Upper lobe of left lung (tissue), 6 donors: ENCODE measurements at places on chromosomes 3 and 15. TPM values are rescaled to one million over a fixed set of nuclear protein-coding genes. Genes with fewer than 3 reads are reported as not detected.

DNA sequence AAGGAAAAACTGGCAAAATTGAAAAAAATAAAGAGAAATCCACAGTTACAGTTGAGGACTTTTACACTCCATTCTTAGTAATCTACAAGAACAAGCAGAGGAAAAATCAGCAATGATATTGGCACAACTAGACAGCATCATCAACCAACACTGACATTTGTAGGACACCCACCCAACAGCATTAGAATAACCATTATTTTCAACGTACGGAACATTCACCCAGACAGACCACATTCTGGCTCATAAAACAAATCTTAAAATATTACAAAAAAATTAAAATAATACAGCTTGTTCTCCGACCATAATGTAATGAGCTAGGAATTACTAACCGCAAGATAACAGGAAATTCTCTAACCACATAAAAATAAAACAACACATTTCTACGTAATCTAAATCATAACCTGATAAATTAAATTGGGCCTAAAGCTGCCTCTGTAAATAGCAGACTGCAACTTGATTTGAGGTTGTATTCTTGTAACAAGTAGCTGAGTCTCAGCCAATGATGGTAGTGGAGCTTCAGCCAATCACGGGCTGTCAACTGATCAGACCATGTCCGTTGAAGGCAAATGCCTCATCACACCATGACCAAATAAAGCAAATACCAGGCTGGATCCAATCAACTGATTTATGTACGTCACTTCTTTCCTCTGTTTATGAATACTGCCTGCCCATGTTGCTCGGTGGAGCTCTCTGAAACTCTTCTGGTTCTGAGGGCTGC, 9.2 kb downstream of the PLSCR4 start:
- no peak for DNase-seq

Gene VIPR1
- 92.6 TPM for total RNA-seq

GRCh38 chr3:23926736-23927135, 9.8 kb downstream of the RPL15 start:
- no peak for DNase-seq

Gene NBEAL2
- total RNA-seq = 175 TPM

DNA sequence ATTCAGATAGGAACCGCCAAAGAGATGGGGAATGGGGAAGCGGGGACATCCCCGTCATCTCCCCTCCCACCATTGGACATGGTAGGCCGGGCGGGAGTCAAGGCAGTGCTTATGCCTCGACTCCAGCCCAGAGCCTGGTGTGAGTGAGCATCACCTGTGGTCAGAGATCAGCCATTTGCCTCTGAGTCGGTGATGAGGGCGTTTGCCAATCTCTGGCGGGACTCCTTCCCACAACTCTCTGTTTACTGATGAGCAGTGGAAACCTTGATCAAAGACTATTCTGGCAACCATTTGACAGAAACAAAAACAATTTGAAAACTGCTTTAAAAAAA, 63.9 kb upstream of the HES1 start:
- no peak for DNase-seq

Gene ADCY5
- 2.1 TPM for total RNA-seq

GRCh38 chr3:33425453-33425852, 14.8 kb downstream of the UBP1 start:
- DNase-seq = no peak

Gene TGFBR2
- total RNA-seq = 327 TPM

DNA sequence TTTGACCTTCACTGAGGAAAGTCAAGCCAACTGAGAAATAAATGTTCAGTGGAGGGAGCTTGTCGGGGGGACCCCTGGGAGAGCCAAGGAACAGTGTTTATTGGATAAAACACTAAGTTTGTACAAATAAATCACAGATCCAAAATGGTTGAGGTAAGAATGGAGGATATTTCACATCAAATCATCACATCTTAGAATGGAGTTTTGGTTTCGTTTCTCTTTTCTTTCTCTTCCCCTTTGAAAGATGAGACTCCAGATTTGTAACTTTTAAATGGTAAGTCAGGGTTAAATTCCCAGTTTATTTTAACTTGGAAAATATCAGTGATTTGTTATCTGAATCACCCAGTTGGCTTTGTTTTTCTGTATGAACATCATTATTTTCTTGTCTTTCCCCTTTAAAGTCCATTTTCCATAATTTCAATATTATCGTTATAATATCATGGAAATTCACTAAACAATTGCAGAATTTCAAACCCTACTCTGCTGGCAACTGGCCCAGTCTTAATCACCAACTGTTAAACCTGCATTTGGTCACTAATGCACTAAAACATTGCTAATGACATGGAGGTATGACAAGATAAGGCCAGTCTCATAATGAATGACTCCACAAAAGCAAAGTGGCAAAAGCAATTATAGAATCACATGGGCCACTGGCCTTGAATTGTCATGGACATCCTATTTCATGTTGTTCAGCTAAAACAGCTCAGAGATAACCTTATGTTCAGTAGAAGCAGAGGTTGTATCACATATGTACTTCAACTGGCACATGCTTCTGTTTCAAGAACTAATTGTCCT, 295.1 kb downstream of the SHOX2 start:
- no peak for DNase-seq

- DNase-seq = no peak
Measured at GRCh38 chr3:186534113-186534669, 10.0 kb downstream of the CRYGS start.

GRCh38 chr3:66625505-66626216, 124.8 kb upstream of the LRIG1 start:
- no peak for DNase-seq

Gene EPHB3
- total RNA-seq = 10.0 TPM

- DNase-seq = no peak
Measured at GRCh38 chr15:91783451-91783850, 70.1 kb upstream of the SLCO3A1 start.

Gene EOGT
- total RNA-seq = 29.9 TPM

DNA sequence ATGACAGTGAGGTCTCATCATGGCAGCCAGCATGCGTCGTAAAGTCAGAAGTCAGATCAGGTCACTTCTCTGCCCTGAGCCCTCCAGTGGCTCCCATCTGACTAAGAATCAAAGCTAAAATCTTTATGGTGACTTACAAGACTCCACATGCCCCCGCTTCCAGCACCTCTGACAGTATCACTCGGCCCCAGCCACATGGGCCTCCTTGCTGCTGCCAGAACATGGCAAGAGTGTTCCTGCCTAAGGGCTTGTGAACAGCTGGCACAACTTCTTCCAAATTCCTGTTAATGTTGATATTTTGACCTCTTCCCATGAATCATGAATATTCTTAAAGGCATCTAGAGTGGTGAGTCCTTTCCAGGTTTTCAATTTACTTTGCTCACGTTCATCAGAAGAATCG, 20.5 kb downstream of the POLR2M start:
- no peak for DNase-seq

- DNase-seq = no peak
Measured at GRCh38 chr3:37183375-37183831, 9.0 kb upstream of the LRRFIP2 start.

Gene GABRB3
- 2.2 TPM for total RNA-seq
